Stimulated activated CD4-positive, alpha-beta T cell treated with anti-CD3 and anti-CD28 coated beads, Interleukin-1b, Interleukin-23, amount 100 ng/mL, for 4 hours (primary cell): ENCODE measurements at places on chromosomes 1 and 21.

DNA sequence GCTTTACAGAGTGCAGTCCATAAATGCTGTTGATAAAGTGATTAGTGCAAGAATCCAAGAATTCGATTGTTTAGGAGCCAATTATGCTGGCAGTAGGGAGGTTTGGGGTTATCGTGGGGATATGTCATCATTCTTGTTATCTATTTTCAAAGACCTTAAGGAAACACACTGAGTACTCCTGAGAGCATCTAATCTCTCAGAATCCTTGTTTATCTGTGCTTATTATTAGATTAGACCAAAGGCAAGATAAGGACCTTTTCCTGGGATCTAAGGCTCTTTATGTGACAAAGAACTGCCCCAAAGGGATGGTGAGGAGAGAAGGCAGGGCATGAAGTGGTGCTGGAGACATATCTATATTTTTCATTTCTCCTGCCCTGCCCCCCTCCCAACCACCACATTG is 139.1 kb downstream of the TSEN15 start:
- no peak for DNase-seq

GRCh38 chr1:91843843-91844242 is 42.1 kb downstream of the TGFBR3 start:
- DNase-seq = no peak

- DNase-seq = no peak
Measured at GRCh38 chr1:68725001-68725752, 228.3 kb upstream of the DEPDC1 start.

DNA sequence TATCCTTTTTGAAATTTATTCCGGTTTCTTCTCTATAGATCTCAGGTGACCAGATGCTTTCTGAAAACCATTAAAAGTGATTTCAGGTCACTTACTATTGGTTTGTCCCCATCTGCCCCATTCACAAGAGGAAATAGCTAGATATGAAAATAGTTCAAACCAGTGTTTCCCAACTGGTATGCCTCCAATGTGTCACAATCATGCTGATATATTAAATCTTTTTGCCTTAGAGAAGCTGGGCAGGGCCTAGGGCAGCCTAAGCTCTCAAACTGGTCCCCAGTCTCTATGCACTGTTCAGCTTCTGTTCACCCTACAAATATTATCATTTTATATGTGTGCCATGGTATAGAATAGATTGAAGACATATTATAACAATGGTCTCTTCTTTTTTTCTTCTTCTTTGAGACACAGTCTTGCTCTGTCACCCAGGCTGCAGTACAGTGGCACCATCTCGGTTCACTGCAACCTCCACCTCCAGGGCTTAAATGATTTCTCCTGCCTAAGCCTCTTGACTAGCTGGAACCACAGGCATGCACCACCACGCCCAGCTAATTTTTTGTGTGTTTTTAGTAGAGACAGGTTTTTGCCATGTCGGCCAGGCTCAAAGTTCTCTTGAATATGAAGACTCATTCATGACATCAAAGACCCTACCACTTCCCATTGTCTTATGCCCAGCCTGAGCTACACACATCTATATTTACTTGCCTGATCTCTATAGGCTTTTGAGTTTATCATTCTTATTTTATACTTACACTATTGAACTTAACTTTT is 15.7 kb downstream of the PTPN22 start:
- DNase-seq = no peak

- no peak for DNase-seq
Measured at GRCh38 chr1:90706437-90707362, 10.4 kb downstream of the BARHL2 start.

- no peak for DNase-seq
Measured at GRCh38 chr1:204203206-204203767, 7.0 kb upstream of the KISS1 start.

DNA sequence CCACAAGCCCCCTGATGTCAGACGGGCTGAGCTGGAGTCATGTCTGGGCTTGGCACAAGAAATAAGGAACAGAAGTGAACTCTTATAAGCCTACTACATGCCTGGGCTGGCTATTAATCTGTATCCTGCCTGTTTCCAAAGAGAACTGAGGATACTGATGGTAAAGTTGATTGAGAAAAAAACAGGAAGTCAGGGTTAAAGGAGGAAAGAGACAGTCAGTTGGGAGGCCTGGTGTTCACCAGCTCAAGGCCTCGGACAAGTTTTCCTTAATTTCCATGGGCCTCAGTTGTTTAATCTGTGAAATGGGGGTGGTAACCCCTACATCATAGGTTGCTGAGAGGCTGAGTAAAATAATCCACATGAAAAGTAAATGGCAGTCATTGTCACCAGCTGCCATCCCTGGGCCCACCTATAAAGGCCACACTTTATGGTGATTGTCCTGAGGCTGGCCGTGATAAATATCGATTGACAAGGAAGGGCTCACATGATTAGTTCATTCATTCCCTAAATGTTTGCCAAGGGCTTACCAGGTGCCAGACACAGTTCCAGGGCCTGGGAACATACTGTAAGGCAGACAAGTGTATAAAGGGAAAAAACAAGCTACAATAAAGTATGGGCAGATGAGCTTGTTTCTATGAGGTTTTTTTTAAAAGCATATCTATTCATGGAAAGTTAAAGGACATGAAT is 2.8 kb downstream of the ALDH4A1 start:
- DNase-seq = no peak

DNA sequence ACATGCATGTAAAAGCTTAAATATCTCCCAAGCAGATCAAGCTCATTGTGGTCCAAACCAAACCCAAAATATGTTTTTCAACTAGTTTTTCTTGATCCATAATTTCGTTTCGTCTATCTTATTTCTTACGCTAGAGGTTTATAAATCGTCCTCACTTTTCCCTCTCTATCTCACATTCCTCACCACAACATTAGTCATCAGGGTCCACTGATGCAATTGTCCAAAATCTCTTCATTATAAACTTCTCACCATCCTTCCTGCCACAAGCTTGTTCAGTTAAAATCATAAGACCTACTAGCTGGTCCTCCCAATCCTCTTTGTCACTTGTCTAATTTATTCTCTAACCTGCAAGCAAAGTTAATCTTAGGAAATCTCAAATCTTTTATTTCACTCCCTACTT is 173.0 kb upstream of the PALMD start:
- no peak for DNase-seq

DNA sequence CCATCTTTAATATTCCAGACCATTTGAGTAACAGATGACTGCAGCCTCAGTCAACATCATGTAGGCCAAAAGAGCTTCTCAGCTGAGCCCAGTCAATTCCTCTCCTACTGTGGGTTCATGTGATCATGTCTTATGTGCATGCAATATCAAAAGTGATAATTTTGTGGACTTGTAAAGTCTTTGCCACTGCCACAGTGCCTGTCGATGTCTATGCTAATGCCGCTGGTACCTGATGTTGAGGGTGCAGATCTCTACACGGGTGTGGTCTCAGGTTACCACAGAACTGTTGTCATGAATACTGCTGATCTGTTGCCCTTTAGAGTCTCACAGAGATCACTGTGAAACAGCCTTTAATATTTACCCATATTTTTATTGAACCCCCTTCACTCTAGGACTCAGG is 11.3 kb upstream of the C1orf141 start:
- no peak for DNase-seq

- no peak for DNase-seq
Measured at GRCh38 chr1:184935920-184936798, 38.1 kb downstream of the NIBAN1 start.

- no peak for DNase-seq
Measured at GRCh38 chr1:41560931-41561330, 76.4 kb upstream of the EDN2 start.

GRCh38 chr21:19987671-19988070 is 1010.5 kb upstream of the NCAM2 start:
- no peak for DNase-seq

GRCh38 chr1:84703431-84703830 is 13.2 kb upstream of the SSX2IP start:
- DNase-seq = no peak

DNA sequence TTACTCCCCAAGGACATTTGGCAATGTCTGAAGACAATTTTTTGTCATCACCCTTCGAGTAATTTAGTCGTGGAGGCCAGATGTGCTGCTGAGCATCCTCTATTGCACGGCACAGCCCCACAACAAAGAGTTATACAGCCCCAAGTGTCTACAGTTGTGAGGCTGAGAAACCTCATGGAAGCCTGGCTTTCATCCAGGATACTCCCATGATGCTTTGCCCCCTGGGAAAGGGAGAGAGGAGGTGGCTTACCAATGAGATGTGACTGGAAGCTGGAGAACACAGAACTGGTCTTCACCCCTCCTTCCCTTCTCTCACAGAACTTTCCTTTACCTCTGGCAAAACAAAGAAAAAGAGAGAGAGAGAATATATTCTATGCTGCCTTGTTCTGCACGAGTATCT is 150.9 kb upstream of the VAMP3 start:
- no peak for DNase-seq

- no peak for DNase-seq
Measured at GRCh38 chr1:160420881-160421842, 20.8 kb downstream of the VANGL2 start.

DNA sequence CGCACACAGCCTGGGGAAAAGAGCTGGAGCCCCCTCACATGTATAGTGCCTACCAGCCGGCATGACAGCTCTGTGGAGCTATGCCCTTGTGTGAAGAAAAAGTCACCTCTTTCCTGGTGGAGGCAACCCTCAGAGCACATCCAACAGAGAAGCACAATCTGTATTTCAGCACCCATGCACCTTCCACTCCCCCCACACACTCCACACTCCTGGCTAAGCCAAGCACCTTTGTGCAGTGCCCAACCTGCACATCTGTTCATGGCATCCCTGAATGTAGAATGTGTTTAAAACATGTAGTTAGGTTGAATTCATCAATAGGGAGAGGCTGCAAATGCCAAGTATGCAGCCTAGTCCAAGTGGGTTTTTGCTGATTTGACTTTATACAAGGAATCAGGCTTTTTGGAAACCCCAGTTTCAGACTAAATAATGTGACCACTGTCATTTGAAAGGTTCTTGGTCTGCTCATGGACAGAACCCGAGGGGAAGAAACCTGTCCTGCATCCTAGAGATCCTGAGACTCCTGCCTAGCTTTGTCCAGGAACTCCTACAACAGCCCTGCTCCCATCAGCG is 197.1 kb downstream of the TOMM20 start:
- no peak for DNase-seq

DNA sequence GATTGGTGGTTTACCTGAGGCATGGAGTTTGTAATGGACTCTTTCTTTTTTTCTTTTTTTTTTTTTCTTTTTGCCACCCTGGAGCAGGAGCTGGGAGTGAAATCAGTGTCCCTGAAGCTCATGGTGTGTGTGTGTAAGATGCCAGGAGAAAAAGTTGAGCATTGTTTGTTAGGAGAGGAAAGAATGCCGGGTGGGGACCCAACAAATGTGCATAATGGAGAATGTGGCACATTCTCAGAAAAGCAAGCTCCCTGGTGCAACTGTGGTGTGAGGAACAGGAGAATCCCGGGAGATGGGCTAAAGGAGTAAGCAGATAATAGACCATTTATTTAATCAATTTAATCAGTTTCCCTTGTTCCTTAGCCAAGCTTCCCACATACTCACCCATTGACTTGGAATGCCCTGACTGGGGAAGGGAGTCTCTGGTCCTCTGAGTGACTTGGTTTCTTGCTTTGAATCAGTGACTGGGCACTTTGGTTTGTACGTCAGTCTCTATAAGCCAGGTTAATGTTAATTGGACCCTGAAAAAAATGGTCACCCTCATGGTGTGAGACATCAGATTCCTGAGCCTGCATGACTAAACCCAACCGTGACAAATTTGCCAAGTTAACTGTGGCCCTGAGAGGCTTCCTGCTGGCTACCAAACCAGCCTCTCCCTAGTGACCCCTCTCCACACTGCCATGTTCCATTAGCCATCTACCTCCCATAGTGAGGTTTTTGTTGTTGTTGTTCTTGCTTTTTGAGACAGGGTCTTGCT is 43.9 kb upstream of the ITPKB start:
- DNase-seq = no peak

DNA sequence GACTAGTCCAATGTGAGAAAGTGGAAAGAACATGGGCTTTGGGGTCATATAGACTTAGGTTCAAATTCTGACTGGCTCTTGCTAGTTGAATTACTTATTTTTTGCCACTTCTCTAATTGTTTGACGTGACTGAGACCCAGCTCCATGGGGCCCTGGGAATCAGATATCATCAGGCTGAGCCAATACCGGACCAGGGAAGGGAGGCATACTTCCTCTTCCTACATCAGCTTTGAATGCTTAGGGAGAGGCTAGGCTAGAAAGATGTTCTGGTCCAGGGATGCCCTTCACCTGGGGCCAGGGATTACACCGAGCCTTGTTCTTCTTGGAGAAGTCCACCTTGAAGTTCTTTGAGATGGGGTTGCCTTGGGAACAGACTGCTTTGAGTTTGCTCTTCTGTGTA is 3.7 kb upstream of the NR1I3 start:
- no peak for DNase-seq

DNA sequence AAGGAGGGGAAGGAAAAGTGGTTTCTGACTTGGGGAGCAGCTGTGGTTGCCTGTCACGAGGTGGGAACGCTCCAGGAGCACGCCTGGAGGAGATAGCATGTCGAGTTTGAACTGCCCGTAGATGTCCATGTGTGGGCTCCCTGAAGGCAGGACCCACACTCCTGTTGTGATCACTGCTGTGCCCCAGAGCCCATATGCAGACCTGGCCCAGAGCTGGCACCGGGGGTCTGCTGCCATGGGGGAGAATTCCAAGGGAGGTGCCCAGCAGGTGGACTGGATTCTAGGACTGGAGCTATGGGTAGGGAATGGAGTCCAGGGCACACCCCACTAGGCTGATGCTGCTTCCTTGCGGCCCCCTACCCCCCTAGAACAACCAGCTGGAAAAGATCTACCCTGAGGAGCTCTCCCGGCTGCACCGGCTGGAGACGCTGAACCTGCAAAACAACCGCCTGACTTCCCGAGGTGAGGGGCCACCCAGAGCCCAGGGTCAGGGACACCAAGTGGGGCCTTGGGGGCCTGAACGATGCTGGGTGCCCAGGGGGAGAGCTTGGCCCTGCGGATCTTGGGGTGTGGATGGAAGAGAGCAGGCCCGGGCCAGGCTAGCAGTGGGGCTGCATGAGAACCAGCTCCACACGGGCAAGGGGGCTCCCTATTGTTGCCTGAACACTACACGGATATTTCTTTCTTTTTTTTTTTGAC is 9.3 kb downstream of the PODN start:
- DNase-seq = no peak
